ENCODE measurements at places on chromosomes 7 and 10.

DNA sequence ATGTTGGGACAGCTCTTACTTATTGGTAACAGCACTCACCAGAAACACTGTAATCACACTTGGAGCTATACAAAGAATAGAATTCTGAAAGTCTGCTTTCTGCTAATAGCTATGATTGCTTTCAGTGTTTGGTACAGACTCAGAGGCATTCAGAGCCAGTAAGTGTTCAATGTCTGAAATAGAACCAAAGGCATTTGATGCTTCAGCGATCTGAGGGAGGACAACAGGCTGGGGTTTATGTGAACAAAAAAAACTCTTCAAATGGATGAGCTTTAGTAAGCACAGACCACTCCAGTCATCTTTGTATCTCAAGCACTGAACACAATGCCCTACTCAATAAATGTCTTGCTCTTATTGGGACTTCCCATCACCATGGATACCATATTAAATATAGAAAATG is 322.8 kb upstream of the GRM3 start:
- DNase-seq: no peak

GRCh38 chr7:366161-366803 is 76.3 kb downstream of the FOXL3 start:
- DNase-seq: peak; percentile 68

GRCh38 chr10:100625816-100626215 is 90.1 kb downstream of the HIF1AN start:
- peak; percentile 17 for DNase-seq

DNA sequence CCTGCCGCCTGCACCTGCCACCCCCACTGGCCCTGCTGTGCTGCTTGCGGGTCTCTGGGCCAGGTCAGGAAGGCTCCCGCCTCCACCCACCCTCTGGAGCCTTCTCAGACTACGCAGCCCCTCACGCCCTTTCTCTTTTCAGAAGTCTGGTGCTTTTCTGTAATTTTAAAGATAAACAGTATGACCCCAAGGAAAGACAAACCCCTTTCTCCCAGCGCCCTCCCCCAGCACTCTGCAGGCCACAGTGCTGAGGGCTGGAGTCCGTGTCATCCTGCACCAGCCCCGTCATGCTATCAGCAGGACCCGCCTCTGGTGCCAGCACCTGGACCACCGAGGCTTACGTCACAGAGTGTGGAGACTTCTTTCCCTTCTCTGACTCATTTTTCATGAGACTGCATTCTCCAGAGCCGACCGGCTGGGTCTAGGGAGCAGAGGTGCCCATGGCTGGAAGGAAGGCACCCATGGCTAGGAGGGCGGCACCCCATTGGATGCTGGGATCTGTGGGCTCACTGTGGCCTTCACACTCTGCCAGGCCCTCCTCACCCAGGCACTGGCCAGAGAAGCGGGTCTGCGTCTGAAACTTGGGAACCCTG is 53.4 kb downstream of the CFAP46 start:
- DNase-seq: no peak

- peak; percentile 80 for DNase-seq
These were observed 65.8 kb upstream of the PRSS58 start for GRCh38 chr7:142323706-142324105.

DNA sequence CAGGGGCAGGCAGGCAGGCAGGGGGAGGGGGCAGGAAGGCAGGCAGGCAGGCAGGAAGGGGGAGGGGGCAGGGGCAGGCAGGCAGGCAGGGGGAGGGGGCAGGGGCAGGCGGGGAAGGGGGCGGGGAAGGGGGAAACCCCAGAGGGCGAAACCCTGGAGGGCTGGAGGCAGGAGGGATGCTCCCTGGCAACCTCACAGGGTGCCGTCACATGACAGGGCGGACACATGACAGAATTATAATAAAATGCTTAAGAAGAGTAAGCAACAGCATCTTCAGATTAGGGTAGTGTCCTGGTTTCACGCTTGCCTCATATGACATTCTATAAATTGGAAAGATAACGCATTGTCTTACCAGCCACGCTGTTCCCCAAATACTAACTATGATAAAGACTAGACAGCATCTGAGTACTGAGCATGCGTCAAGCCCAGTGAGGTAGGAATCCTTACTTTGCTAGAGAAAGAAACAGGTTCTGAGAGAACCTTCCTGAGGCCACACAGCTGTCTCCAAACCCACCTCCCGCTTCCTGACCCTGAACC is 131.6 kb downstream of the DIP2C start:
- DNase-seq: peak; percentile 12

- DNase-seq: peak; percentile 84
These were observed 106.0 kb downstream of the CUBN start for GRCh38 chr10:17023386-17024298.

GRCh38 chr10:4382811-4383210 is 443.2 kb upstream of the AKR1E2 start:
- DNase-seq: no peak

DNA sequence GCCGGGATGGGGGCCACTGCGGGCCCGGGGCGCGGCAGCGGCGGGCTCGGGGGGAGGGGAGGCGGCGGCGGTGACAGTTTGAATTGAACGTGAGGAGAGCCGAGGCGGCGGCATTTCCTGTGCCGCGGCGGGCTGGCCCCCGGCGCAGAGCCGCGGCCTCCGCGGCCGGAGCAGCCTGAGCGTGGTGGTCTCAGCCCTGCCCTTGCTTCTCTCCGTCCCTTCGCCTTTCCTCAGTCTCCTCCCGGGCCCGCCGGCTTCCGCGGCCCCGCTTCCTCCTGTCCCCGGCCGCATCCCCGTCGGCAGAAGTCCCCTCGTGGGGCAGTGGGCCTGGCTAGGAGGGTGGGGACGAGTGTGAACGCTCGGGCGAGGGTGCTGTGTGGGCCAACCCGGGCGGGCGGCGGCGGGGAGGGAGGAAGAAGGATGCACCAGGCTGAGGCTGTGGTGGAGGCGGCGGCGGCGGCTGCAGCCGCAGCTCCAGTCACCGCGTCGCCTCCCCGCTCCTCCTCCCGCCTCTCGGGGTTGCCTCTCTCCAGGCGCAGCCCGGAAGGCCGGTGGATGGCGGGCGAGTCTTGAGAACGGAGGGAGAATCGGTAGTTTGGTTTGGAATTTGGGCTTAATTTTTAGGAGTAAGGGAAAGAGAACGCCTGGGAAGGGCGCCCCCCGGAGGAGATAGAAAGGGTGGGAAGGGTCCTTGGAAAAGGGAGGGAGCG is 690 bp downstream of the SEPTIN7 start:
- DNase-seq: peak; percentile 41

DNA sequence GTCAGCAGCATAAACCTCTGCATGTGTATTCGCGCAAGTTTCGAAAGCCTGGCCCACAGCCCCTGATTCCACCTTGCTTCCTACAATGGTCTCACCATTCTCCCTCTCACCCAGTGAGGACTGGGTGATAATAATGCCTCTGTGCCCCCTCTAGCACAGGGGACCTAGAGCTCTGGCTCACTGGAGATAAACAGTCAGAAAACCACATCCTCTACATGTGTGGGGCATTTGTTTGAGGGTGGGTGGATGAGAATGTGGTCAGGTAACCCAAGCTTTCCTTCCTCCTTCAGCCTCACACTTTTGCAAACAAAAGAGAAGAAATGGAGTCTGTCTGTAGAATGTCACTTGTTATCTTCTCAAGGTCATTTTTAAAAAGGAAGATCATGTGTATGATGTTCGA is 373.5 kb downstream of the KCNMA1 start:
- DNase-seq: no peak

GRCh38 chr10:1670541-1671365 is 66.6 kb downstream of the ADARB2 start:
- DNase-seq: no peak

Measured in COLO829 (cell line).